ENCODE measurements at places on chromosomes 5 and 9. TPM values are rescaled to one million over a fixed set of nuclear protein-coding genes. Genes with fewer than 3 reads are reported as not detected.

NR5A1 gene
- 0.17 TPM for total RNA-seq

ZFR gene
- total RNA-seq = 53.6 TPM

OR1J2 gene
- not detected for total RNA-seq

SLC25A2 gene
- total RNA-seq = not detected

SLF1 gene
- 9.3 TPM for total RNA-seq

STPG3 gene
- not detected for total RNA-seq

BHMT2 gene
- total RNA-seq = not detected

CTXN3 gene
- total RNA-seq = not detected

SLC1A3 gene
- total RNA-seq = 0.05 TPM

RNF180 gene
- total RNA-seq = 0.38 TPM
